ENCODE measurements at places on chromosomes 11 and 22.
A peak's percentile ranks its signal among the peaks of the same experiment; 100 is the strongest.

DNA sequence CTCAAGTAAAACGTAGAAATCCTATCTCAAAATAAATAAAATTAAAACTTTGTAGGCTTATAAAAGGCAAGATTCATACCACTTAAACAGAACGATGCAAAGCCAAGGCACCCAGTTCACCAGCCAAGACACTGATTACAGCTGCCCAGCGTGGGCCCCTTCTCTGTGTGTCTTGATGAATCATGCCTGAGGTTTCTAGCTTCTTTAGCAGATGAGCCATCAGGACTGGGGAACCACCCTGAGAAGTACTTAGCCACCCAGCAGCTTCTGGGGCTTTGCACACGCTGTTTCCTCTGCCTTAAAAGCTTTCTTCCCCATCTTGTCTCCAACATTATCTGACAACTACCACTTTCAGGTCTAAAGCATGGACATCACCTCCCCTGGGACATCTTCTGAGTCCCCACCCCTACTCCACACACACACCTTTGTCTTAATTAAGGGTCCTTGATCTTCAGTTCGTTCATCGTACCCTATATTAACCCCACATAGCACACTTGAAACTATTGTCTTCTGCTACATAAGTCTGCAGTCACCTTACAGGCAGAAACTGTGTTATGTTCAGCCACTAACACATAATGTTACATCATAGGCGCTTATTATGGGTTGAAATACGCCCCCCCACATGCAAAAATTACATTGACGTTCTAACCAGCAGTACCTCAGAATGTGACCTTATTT lies 8.7 kb upstream of the LAYN start:
- peak; percentile 39 for DNase-seq

- DNase-seq = no peak
These were observed 92.7 kb downstream of the MSANTD4 start for GRCh38 chr11:105929084-105929955.

GRCh38 chr22:24953384-24954113 lies 1.0 kb downstream of the KIAA1671 start:
- DNase-seq = no peak

- DNase-seq = no peak
These were observed 135.1 kb upstream of the TTC12 start for GRCh38 chr11:113179181-113179704.

- no peak for DNase-seq
These were observed 3.2 kb downstream of the TUBA8 start for GRCh38 chr22:18113680-18114394.

- DNase-seq = no peak
These were observed 141.1 kb downstream of the RCN1 start for GRCh38 chr11:32231909-32232493.

GRCh38 chr11:63766531-63767235 lies 1.9 kb downstream of the ZFTA start:
- no peak for DNase-seq

DNA sequence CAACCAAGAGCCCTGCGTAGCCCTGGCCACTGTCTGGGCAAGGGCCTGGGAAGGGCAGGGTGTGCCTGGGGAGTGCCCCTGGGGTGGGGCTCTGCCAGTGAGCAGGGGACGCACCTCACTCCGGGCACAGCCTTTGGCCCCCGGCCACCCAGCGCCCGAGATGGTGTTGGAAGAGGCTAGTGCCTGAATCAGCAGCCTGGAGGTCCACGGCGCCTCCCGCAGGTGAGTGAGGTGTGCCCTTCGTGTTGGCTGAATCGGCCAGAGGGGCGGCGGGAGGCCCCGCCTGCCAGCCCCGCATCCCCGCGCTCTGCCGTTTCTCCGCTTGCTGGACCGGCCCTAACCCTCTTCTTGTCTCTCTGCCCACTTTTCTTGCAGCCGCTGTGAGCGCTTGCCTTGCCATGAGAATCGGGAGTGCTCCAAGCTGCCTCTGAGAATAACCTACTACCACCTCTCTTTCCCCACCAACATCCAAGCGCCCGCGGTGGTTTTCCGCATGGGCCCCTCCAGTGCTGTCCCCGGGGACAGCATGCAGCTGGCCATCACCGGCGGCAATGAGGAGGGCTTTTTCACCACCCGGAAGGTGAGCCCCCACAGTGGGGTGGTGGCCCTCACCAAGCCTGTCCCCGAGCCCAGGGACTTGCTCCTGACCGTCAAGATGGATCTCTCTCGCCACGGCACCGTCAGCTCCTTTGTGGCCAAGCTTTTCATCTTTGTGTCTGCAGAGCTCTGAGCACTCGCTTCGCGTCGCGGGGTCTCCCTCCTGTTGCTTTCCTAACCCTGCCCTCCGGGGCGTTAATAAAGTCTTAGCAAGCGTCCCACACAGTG lies 60.1 kb downstream of the FBLN1 start:
- no peak for DNase-seq
